ENCODE measurements at places on chromosomes 12 and 14. TPM values are rescaled to one million over a fixed set of nuclear protein-coding genes. Genes with fewer than 3 reads are reported as not detected.
A peak's percentile ranks its signal among the peaks of the same experiment; 100 is the strongest.

DNA sequence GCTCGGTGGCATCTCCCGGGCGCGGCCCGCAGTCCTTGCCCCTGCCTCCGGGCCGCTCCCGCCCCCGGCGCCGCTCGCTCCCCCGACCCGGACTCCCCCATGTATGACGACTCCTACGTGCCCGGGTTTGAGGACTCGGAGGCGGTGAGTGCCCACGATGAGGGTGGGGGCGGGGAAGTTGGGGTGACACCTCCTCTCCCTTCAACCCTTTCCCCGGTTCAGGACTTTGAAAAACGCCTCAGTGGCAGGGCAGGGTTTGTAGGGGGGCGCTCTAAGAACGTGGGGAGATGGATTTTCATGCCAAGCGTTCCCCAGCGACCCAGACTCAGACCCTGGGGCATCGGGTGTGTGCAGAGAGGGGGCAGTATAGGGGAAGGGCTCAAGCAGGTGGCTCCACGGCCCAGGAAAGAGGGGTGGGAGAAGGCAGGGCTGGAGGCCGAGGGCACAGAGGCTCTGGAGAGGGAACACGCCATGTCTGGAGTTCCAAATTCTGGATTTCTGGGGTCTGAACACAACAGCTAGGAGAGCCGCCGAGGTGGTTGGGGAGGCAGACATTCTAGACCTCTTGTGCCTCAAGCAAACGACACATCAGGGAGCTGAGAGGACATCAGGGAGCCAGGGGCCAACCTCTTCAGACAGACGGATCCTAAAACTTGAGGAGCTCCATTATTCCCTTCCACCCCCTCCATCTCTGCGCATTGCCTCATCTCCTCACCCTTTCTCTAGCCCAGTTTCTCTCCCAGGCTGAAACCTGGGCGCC is 715 bp downstream of the CACNB3 start:
- peak; percentile 23 for DNase-seq

PLEK2 gene
- 4.5 TPM for total RNA-seq

- no peak for DNase-seq
These were observed 35.2 kb upstream of the LHX5 start for GRCh38 chr12:113506867-113507266.

GRCh38 chr14:35425850-35426249 is 21.3 kb upstream of the NFKBIA start:
- no peak for DNase-seq

GPHB5 gene
- not detected for total RNA-seq

GRCh38 chr14:55238019-55238680 is 33.1 kb upstream of the FBXO34 start:
- DNase-seq = peak; percentile 36

DNA sequence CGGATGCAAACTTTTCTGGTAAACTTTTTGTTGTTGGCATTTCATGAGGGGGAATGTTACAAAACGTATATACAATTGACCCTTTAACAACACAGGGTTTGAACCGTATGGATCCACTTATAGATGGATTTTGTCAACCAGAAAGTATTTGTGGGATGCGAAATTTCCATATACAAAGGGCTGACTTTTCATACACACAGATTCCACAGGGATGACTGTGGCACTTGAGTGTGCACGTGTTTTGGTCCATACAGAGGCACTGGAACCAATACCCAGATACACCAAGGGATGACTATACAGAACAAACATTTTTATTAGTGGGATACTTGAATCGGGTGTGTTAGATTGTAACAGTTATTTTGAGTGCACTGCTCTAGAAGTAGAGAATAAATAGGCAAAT is 29.8 kb upstream of the CCT2 start:
- peak; percentile 74 for DNase-seq

- peak; percentile 92 for DNase-seq
These were observed 7.0 kb upstream of the TDRD9 start for GRCh38 chr14:103920981-103921854.

DNA sequence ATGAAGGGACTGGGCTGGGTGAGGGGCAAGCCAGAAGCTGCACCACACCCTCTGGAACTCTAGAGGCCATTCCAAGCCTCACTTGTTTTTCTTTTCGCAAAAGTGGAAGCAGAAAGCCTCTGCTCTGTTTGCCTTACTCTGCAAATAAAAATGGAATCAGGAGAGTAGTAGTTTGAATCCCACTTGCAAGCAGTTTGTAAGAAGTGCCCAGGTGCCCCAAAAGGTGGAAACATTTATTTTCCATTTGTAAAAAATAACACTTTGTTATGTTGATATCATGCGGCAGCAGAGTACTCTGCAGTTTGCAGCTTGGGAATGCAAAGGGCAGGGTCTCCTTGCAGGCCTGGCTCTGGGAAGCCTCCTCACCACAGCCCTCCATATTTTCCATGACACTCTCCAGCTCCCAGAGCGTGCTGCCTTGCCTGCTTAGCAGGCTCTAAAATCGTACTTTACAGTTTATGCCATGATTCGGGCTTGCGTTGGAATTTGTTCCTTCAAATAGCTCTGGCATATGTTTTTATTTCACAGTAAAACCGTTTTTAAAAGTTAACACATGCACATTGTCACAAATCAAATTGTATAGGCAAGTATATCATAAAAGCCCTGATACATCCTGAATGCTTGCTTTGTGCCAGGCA is 20.0 kb downstream of the TUNAR start:
- DNase-seq = no peak

POTEG gene
- total RNA-seq = not detected

- DNase-seq = no peak
These were observed 107.0 kb downstream of the PAPLN start for GRCh38 chr14:73344319-73344718.

Data from fibroblast of villous mesenchyme (primary cell).